Progenitor cell of endocrine pancreas (in vitro differentiated cells): ENCODE measurements at places on chromosomes 4 and X.

DNA sequence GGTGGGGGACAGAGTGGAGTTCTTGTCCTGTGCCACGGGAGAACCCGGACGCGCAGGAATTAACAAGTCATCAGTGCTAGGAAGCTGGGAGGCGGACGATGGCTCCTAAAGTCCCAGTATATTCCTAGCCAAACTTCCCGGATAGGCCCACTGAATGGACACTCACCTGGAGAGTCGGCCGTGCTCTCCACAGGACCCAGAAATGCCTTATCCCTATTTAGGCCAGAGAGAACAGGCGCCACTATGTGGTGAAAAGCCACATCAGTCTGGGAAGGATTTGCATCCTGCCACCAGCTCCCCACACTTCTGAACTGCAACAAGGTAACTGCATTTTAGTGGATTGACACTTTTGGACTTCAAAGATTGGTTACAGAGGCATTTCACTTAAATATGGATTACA is 1.1 kb downstream of the CFAP299 start:
- DNase-seq, result no peak

GRCh38 chr4:125677665-125678307 is 363.0 kb downstream of the FAT4 start:
- DNase-seq, result no peak

- no peak for DNase-seq
These were observed 412.3 kb upstream of the CXorf51A start for GRCh38 chrX:147226801-147227200.

- DNase-seq, result peak; percentile 27
These were observed 20.0 kb downstream of the CFAP97 start for GRCh38 chr4:185183622-185184281.

GRCh38 chr4:47729131-47729680 is 108.7 kb downstream of the CORIN start:
- DNase-seq, result no peak

DNA sequence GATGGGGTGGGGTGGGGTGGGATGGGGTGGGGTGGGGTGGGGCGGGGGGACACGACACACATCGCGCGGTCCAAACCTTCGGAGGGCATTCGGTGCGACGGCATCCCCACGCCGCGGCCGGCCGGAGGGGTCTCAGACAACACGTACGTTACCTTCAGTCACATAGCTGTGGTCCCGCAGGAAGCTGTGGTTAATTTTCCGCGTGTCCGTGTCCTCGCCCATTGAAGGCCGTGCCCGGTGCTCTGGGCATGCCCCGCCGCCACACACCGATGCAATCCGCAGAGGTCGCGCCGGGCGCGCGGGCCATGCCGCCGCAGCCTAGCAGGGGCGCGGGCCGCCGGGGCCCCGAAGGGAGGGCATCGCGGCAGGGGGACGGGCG is 417 bp downstream of the PPP2R2C start:
- DNase-seq, result peak; percentile 8

DNA sequence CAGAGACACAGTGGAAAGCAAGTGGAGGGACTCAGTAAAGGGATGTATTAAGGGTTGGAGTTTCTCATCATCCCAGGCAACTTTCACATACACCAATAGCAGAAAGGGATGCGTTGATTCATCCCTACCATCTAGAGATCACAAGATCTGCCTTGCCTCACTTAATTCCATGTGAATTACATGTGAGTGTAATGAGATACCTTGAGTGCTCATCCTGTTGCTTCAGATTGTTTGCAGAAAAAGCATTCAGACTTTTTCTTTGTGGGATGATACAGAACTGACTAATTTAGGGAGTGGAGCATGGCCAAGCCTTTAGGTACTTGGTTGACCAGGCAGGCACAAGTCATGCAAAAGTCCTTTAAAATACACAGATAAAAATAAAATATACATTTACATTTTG is 124.8 kb upstream of the SLIT2 start:
- DNase-seq, result no peak

GRCh38 chrX:68868316-68868715 is 39.5 kb downstream of the EFNB1 start:
- no peak for DNase-seq

DNA sequence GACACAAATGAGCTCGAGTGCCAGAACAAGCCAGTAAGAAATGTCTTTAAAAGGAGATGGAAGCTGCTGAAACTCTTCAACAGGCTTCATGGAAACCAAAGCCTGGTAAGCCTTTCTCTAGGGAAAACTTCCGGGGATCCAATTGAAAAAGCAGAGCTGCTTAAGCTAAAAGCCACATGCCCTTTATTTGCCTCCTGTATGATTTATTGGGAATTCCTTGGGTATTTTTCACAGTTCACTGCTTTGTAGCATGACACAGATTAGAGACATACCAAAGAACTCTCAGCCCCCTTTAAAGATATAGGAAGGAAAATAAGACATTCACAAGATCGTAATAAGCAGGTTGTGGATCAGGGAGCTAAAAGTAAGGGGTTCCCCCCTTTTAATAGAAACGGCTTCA is 6.5 kb upstream of the ARHGAP6 start:
- DNase-seq, result no peak

- DNase-seq, result no peak
These were observed 28.9 kb downstream of the LNX1 start for GRCh38 chr4:53562409-53562808.

DNA sequence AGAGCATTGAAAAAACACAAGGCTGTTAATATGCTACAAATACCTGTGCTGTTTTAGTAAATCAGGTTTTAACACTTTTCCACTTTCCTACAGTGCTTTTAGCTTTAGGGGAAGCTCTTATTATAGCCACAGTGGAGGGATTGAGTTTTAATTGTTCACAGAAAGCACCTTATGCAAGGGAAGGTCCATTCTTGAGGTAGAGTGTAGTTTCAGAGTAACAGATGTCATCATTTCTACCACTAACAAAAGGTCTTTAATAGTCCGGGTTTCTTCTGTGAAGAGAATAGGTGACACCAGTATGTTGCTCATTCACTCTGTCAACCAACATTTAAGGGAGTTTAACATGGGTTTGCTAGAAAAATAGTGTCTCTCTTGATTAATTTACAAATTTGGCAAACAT is 104.4 kb downstream of the STIM2 start:
- DNase-seq, result no peak

- no peak for DNase-seq
These were observed 8.3 kb downstream of the NSD2 start for GRCh38 chr4:1879485-1879884.

GRCh38 chr4:102387552-102388150 is 42.4 kb upstream of the SLC39A8 start:
- DNase-seq, result no peak

DNA sequence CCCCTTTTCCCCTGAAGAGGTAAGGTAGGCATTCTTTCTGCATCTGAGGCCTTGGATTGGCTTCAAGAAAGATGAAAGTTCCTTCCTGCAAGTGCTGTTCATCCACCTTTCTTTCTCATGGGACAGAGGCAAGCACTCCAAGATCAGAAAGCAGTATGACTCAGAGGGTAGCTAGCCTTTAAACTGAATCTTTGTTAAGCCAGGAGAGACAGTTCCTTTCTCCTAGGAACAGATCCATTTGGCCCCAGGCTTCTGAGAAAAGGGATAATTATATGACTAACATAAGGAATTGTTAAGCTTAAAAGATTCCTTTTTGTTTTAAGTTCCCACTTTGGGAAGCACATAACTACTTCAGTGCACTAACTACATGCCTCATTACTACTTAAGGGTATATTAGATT is 192.0 kb downstream of the PPP3CA start:
- DNase-seq, result no peak

- no peak for DNase-seq
These were observed 21.3 kb downstream of the DIAPH2 start for GRCh38 chrX:96705905-96706304.

DNA sequence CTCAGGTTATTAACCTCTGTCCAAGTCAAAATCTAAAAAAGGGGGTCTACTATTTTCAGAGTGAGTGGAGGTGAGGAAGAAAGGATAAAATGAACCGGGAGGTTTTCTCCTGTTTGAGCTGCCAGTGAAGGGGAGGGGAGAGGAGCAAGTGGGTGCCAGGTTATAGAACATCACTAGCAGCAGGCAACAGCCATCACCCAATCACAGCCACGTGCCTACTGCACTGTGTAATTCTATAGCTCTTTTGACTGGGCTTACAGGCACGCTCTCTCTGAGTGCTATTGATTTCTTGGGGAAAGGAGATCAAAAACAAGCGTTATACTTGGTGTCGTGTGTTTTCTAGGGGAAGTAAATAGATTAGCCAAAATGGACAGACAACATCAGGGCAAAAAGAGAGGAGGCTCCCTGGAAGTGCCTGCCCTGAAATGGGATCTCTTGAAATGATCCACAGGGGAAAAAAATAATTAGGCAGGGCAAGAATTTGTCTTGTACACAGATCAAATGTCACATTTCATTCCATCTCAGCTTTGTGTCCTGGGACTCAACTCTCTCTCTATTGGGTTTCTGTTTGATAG is 300.5 kb upstream of the LCORL start:
- DNase-seq, result no peak

GRCh38 chr4:153934688-153935017 is 145.8 kb upstream of the SFRP2 start:
- DNase-seq, result no peak

DNA sequence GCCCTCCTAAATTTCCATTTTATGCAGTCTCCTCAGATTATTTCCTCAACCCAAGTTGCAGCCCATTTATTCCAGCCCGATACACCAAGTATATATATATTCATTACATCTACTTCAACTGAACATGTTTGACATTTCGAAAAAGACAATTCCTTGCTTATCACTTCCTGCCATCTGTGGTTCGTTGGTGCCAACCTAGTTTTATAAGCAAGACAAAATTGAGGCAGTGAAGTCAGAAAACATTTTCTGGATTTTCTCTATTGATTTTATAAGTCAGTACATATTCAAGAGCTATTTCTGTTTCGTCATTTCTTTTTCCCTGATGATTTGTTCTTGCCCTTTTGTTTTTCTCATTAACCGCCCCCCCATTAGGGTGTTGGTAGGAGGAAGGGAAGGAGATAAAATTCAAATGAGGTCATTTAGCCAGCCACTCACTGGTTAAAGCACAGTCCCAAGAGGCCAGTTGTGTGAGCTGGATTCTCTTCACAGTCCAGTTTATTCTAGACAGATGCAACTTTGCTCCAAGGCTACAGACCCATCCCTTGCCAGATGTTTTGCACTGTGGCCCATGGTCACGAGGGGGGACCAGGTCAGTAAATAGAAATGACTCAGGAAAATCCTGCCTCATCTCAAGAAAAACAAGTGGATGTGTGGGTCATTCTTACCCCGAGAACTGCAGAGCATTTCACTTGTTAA is 20.3 kb upstream of the VEGFD start:
- no peak for DNase-seq

GRCh38 chrX:30610026-30610425 is 32.5 kb upstream of the TASL start:
- DNase-seq, result no peak

DNA sequence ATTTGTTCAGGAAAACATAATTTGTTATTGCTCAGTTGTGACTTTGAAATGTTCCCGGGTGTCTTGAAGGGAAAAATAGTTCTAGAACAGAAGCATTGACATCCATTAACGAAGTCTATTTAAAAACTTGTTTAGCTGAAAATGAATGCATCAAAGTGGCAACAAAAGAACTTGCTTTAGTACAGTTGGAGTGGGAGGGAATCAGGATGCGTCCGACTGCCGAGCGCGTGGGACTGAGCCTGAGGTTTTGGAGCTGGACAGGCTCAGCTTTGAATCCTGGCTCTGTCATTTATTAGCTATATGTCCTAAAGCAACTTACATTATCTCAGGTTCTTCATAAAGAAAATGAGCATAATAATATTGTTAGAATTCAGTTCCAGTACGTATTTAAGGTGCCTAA is 9.0 kb upstream of the ERVMER34-1 start:
- no peak for DNase-seq

DNA sequence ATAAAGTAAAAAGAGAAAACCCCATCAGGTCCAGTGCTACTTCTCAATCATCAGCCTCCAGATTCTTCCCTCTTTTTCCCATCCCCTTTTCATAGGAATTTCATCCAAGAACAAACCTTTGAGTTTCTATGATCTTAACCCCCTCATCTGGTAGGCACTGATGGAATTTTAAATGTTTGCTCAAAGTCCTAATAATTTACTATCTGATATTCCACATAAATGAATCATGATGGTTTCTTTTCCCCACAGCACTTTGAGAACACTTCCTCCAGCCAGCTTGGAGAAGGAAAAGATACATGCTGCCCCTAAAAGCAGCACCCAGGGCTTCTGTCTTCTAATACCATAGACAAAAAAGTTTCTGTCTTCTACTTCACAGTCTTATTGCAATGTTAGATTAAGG is 19.4 kb upstream of the KLHL8 start:
- DNase-seq, result no peak

DNA sequence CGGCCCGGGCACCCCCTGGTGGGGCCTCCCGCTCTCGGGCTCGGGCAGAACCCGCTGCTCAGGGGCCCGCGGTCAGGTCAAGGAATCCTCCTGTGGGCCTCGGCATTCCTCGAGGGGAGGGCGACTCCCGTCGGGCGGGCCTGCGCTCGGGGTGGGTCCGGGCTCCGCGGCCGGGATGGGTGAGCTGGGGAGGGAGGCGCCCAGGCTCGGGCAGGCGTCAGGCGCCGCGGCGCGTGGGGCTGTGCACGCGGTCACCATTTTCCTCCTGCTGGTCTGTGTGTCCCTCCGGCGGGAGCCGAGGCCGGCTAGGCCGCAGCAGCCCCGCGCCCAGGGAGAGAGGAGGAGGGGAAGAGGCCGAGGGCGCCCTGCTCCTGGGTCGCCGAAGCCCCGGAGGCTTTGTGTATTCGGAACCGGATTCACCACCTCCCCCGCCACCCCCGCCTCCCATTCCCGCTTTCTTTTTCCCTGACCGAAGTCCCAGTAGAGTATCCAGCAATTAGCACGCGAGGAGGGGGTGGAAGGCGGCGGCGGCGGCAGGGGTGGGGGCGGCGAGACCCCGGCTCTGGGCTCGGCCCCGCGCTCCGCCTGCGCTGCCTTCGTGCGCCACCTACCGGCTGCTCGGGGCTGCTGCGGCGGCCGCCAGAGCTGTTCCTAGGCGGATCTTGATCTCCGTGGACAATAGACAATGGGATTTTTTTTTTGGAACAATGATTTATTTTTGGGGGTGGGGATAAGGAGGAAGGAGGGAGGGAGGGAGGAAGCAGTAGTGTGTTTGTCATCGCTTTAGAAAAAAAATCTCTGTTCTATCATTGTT is 99.0 kb upstream of the MAML3 start:
- peak; percentile 82 for DNase-seq

- no peak for DNase-seq
These were observed 98.8 kb upstream of the METTL14 start for GRCh38 chr4:118586357-118586790.

DNA sequence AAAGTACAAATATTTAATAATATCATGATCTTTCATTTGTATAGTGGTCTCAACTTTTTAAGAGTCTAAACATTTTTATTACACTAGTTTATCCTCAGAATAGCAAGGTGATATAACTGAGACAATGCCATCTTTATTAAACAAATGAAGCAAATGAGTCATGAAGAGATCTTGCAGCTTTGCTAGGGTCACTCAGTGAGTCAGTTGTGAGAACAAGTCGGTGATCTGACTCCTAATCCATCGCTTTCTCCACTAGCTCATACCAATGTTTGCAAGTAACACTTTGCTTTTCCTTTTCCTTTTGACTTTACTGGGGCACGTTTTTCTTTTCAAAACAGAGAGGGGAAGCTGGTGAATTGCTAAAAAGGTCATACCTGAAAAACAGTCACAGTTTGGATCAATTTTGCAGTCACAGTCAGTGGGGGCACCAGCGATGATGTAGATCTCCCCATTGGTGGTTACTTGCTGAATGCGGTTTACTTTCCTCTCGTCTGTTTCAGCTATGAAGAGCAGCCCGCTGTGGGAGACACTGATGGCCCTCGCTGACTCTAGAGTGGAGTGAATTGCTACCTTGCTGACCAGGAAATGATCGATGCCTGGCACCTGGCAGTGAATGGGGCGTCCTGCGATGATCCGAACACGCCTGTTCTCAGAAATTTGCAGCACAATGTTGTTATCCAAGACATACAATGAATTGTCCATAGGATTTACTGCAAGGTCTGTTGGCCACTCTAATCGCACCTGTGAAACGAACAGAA is 75.7 kb downstream of the SH2D1A start:
- no peak for DNase-seq
